Cardiac muscle cell (in vitro differentiated cells and primary cell): ENCODE measurements at places on chromosomes 5 and 9. TPM values are rescaled to one million over a fixed set of nuclear protein-coding genes. Genes with fewer than 3 reads are reported as not detected.

DNA sequence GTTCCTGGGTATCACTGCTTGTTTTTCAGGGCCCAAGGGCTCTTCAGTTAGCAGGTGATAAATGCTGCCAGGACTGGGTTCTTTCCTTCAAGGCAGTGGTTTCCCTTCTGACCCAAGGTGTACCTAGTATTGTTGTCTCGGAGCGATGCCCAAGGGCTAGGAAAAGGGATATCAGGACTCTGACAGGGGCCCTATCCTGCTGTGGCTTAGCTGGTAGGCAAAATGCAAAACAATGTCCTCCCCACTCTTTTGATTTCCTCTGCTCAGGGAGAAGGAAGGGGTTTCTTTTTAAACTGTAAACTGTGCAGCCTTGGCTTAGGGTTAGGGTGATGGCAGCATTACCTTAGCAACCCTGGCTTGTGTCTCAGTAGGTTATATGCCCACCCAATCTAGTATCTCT is 508.8 kb upstream of the CTNND2 start:
- DNase-seq = no peak

The FGF18 gene
- 50.3 and 58.5 TPM in 2 replicates for total RNA-seq

DNA sequence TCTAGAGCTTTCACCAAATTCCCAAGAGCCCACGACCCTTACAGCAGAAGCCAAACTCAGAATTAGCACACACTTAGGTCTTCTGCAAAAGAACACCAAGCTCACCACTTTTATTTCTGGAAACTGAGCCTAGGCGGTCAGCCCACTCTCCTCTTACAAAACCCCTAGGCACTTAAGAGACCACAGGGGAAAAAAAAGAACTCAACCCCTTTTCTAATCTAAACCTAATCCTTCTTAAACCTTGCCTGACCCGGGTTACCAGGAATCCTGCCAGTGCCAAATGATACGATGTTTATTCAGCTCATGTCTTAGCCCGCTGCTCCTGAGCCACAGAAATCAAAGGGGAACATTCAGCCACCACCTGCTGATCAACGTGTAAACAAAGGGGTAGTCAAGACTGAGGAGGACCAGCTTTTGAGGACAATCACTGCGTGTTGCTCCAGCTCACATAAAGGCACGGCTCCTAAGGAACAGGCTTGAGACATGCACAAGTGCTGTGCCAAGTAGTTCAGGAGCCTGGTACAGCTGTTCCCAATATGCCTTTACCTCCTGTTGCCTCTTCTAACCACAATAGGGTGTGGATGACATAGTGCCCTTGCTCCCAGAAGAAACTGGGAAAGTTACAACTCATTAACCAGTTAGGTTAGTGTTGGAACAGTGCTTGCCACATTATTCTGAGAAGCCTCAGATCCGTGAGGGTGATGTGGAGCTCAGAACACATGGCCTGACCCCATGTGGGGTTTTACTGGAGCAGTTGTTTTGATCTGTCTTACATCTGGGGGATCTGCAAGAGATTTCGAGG is 49.3 kb downstream of the ZFAND5 start:
- DNase-seq = peak; percentile 54

DNA sequence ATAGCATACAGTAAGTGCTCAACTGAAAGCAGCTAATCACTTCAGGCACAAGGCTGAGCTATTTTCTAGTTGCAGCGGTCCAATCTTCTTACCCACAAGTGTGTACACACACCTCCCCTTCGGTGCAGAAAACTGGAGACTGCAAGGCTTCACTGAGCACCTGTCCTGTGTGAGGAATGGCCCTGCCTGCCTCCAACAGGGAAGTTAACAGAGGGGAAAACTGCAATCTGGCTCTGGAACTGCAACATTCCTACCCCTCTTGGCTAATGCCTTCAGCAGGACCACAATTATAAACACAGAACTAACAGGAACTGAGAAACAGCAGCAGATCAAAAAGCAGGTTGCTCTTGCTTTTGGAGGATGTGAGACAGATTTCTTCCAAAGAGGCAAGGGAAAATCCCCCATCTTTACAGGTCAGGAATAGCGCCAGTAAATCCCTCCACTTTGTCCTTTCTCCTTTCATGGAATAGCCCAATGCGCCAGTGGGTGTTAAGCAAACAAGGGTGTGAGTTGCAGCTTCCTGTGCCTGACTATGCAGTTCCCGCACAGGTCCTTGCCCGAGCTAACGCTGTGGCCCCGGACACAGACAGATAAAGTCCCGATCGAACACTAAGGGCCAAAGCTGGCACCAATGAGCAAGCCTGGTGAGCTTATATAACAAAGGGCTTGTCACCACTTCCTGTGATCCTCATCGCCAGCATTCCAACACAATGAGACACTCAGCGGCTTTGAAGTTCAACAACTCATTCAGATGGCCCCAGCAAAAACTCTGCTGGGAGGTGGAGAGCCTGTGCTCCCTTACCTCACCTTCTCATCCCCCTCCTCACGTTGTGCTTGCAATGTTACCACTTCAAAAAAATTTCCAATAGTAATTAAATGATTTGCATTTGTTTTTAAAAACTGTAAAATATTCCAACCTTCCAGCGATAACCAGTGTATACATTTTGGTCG is 21.5 kb downstream of the SHB start:
- DNase-seq = peak; percentile 86

- no peak for DNase-seq
Observed at GRCh38 chr5:115875447-115875846, 33.7 kb downstream of the AP3S1 start.

- DNase-seq = peak; percentile 48
Observed at GRCh38 chr5:150339165-150339564, 18.3 kb upstream of the TCOF1 start.

GRCh38 chr5:59537961-59538749 is 355.4 kb downstream of the PDE4D start:
- no peak for DNase-seq

The MOB3B gene
- total RNA-seq = 0.56 and 0.74 TPM in 2 replicates

The PCDHGA7 gene
- total RNA-seq = 1.0 and 1.2 TPM in 2 replicates

GRCh38 chr9:10773136-10773535 is 160.3 kb upstream of the PTPRD start:
- no peak for DNase-seq

DNA sequence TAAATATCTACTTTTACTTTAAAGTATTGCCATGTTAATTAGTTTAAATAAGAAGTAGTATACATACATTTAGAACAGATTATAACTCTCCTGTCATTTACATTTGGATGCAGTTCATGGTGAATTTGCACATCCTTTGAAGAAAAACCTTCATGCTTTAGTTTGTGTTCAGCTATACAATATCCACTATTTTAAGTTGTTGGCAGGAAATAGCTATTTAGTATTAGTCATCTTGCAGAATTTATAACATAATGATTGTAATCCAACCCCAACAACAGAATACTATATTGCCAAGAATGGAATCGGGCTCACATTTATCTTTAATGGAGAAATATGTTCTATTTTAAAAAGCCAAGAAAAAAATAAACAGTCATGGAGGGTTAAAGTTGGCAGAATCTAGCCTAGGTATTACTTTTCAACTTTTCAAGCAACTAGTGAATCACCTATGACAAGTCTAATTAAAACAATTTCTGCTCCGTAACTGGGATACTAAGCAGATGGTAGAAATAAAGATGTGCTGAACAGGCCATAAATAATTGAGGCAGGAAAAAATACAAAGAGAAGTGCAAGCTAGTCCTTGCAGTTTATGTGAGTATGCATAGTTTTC is 1170.6 kb upstream of the NUDT12 start:
- DNase-seq = no peak

GRCh38 chr5:94544031-94544650 is 74.3 kb downstream of the KIAA0825 start:
- peak; percentile 28 for DNase-seq

GRCh38 chr5:112823656-112824055 is 37.4 kb upstream of the SRP19 start:
- no peak for DNase-seq

GRCh38 chr5:107554776-107555424 is 115.8 kb downstream of the EFNA5 start:
- DNase-seq = no peak

The EQTN gene
- not detected in 2 replicates for total RNA-seq

- no peak for DNase-seq
Observed at GRCh38 chr9:967903-968641, 8.4 kb upstream of the DMRT3 start.

- DNase-seq = no peak
Observed at GRCh38 chr5:33827018-33827707, 64.6 kb downstream of the ADAMTS12 start.

DNA sequence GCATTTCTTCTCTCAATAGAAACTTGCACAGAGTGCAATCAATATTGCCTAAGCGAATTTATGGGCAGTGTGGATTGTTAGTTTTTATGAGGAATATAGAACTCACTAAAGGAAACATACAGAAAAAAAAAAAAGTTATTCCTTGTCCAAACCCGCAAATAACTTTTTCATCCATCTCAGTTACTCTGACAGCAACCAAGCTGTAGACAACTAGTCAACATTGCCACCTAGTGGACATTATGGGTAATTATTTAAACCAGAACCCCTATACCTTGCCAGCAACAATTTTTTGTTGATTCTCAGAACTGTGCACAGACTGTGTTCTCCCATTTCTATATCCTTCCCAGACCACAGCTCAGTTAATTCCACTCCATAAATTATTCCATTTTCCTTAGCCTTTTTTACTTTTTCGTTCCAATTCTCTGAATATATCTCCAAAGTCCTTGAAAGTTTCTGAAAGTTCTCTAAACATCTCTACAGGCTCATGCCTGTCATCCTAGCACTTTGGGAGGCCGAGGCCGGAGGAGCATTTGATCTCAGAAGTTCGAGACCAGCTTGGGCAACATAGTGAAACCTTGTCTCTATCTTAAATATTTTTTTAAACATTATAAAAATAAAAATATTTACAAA is 2.6 kb upstream of the AFAP1L1 start:
- DNase-seq = peak; percentile 67

The RGS14 gene
- 68.1 and 139 TPM in 2 replicates for total RNA-seq

GRCh38 chr9:116342941-116343340 is 189.3 kb downstream of the PAPPA start:
- DNase-seq = no peak

The TAF11L9 gene
- total RNA-seq = not detected in 2 replicates

GRCh38 chr5:160438316-160439204 is 16.9 kb downstream of the PTTG1 start:
- DNase-seq = peak; percentile 81

The PCDHB5 gene
- 27.5 and 72.8 TPM in 2 replicates for total RNA-seq

DNA sequence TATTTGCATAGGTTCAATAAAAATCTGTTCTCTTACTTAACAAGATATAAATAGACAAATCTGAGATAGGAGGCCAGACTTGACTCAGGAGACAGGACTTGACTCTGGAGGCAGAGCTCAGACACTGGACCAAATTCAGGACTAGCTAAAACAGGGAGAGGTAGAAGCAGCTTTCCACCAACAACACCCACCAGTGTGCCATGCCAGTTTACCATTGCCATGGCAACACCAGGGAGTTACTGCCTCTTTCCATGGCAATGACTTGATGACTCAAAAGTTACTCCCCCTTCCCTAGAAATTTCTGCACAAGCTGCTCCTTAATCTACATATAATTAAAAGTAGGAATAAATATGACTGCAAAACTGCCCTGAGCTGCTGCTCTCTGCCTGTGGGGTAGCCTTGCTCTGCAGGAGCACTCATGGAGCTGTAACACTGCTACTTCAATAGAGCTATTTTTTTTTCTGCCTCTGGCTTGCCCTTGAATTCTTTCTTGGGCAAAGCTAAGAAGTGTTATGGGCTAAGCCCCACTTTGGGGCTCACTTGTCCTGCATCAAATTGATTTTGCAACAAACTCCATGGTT is 473.0 kb downstream of the PLK2 start:
- no peak for DNase-seq

DNA sequence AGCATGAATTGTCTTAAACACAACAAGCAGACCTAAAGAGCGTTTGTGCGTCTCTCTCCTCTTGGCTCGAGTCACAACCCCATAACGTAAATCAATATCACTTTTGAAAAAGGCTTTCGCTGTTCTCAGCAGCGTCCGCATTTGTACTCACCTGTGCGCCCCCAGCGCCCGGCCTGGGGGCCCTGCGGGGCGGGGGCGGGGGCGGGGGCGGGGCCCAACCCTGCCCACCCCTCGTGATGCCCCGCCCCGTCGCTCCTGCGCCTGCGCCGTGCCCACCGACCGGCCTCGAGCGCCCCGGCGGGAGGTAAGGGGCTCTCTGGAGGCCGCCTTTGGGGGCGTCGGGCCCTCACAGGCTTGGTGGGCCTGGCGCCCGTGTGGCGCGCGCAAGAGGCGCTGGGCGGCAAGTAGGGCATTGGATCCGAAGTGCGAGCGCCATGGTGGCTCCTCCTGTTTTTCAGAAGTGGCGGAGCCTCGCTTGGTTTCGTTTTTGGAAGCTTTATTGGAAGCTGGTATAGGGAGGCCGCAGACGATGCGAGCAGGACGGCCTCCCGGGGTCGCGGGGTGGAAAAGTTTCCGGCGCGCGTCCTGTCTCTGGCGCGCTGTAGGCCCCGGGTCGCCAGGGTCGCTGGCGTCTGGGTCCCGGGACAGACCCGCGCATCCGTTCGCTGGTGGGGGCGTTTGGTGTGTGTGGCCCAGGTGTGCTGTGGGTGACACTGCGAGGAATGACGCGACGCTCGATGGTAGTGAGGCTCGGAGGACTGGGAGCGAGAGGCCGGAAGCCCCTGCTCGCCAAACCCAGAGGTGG is at the start of gene STX17:
STX17 (plus strand) TSS at position 252 of the 805 bp plus-strand sequence. CDS start 8,586 bp downstream, outside the sequence.
- DNase-seq = peak; percentile 77

DNA sequence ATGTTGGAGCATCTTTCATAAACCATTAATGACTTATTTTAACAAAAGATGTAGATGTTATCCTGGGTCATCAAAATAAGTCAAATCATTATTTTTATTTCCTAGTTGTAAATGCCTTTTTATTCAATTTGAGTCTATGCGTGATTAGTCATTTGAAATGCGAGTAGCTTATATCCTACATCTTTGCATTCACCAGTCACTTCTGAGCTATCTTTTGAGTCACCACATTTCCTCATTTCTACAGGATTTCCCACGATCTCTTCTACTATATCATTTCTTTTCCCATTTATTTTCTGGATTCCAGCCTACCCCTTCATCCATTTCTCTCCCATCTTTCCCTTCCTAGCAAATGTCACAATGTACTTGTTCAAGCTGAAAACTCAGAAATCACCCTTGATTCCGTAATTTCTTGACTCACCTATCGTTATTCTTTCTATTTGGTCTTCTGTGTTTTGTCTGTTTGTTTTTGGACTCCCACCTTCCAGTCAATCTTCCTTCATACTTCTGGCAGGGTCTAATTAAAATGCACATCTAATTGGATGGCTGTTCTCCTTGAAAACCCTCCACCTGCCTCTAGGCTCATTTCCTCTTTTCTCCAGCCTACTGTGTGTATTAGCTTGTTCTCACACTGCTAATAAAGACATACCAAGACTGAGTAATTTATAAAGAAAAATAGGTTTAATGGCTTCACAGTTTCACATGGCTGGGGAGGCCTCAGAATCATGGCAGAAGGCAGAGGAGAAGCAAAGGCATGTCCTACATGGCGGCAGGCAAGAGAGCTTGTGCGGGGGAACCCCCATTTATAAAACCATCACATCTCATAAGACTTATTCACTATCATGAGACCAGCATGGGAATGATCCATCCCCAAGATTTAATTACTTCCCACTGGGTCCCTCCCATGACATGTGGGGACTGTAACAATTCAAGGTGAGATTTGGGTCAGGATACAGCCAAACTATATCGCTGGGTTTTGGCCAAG is 112.4 kb downstream of the MEF2C start:
- DNase-seq = no peak

GRCh38 chr9:18499062-18499461 is 25.1 kb downstream of the ADAMTSL1 start:
- DNase-seq = no peak

GRCh38 chr9:5562806-5563416 is 52.6 kb downstream of the PDCD1LG2 start:
- no peak for DNase-seq

- DNase-seq = no peak
Observed at GRCh38 chr5:168788107-168788506, 208.9 kb upstream of the PANK3 start.

The JAKMIP2 gene
- 15.9 and 19.6 TPM in 2 replicates for total RNA-seq

GRCh38 chr5:15510092-15510491 is 10.1 kb downstream of the FBXL7 start:
- no peak for DNase-seq
